ENCODE measurements at places on chromosomes 4 and X.

- DNase-seq, result no peak
Observed at GRCh38 chr4:8181119-8181518, 18.0 kb upstream of the SH3TC1 start.

DNA sequence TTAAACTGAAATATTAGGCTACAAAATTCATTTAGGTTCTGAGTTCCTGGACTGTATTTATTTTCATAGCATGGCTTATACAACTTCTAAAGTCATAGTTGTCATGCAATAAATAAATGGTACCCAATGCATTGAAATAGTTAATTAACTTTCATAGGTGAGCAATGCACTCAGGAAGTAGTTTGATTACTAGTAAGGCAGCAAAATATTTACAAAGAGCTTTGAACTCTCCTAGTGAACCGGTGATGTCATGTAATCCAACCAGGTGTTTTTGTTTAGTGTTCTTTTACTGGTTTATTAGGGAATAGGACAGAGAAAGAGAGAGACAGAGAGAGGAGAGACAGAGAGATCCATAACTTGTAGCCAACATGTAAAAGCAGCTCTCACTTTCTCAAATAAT lies 228.6 kb upstream of the CTSO start:
- no peak for DNase-seq

DNA sequence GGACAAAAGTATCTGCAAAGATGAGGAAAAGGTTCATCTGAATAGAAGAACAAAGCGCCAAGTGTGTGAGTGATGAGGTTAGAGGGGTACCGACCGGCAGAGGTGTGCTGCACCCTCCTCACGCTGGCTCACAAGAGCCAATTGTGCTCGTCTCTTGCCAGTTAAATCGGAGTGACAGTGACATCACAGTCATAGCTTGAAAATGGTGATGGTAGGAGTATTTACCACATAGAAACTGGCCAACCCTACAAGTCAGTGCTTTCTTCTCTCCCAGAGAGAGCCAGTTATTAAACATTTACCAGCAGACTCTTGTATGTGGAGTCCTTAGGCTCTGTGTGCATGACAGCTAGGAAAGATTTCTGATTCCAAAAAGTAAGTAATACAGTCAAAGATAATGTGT lies 32.4 kb downstream of the CLDN22 start:
- no peak for DNase-seq

DNA sequence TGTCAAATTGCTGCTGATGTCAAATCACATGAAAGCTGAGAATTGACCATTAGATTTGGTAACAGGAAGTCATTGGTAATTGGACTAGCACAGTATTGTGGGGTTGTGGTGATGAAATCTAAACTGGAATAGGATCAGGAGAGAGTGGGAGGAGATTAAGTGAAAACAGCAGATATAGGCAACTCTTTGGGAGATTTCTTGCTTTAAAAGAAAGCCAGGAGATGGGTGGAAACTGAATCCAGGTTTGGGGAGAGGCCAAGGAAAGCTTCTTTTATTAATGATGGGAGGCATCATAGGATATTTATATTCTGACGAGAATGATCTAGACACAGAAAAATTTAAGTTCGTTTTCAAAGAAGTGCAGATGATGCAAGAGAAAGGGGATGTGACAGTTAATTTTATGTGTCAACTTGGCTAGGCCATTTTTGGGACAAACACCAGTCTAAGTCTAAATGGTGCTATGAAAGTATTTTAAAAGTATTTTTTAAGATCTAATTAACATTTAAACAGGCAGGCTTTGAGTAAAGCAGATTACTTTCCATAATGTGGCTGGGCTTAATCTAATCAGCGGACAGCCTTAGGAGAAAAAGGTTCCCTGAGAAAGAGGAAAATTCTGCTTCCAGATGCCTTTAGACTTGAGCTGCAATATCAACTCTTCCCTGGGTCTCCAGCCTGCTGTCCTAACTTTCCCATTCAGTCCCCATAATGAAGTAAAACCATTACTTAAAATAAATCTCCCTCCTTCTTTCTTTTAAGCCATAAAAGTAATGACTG lies 24.7 kb downstream of the SEC24D start:
- DNase-seq, result no peak

GRCh38 chrX:18886005-18886343 lies 97.9 kb downstream of the PHKA2 start:
- DNase-seq, result no peak

All from neural progenitor cell (in vitro differentiated cells).